ENCODE measurements at places on chromosomes 16 and 17.

GRCh38 chr16:48963306-48963705, 318.3 kb downstream of the CBLN1 start:
- DNase-seq, result no peak

DNA sequence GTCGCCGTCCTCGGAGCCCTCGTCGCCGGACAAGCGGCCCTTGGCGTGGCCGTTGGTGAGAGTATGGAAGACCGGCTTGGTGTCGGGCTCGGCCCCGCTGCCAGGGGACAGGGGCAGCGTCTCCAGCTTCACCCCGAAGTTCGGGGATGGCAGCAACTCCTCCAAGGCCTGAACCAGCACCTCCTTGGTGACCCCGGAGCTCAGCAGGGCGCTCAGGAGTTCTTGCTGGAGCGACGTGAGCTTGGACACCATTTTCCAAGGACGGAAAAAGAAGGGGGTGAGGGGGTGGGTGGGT, 279 bp downstream of the HNF1B start:
- DNase-seq, result no peak

DNA sequence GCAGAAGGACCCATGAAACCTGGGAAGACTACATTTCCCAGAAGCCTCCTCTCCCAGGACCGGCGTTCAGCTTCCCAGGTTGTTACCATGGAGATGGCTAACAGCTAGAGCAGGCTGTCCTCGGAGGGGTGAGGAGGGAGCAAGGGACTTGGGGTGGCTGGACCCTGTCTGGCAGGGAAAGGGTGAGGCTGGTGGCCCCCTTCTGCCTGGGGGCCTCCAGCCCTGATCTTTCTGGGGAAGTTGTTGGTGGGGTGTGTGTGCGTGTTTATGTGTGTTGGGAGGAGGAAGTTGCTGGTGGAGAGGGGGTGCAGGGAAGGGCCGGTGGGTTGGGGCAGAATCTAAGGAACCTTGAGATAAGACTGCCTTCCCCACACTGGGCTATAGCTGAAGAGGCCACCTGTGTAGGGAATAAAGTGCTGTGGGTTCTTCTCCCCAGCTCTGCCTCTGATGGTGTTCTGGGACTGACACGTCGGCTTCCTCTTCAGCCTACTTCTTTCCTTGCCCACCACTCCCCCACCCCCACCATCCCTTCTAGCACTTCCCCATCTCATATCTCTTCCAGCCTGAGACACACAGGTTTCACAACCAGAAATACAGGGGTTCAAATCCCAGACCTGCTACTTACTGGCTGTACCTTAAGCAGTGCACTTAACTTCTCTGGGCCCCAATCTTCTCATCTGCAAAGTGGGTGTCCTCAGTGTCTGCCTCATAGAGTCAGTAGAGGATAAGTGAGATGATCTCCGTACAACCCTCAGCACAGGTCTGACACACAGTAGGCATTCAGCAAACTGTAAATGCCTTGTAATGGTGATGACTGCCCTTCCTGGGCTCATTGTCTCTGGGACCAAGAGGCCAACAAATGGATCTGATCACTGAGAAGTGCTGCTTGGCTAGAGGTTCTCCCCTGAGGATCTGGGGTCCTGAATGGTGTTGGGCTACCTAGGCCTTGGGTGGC, at the start of gene DRC7:
TSS of gene DRC7 (plus strand) at position 82 of the 955 bp plus-strand sequence. CDS start 3,144 bp downstream, outside the sequence.
- no peak for DNase-seq

GRCh38 chr16:68356249-68356918, 45.6 kb downstream of the PRMT7 start:
- DNase-seq, result no peak

GRCh38 chr16:24694931-24695330, 34.5 kb upstream of the TNRC6A start:
- DNase-seq, result no peak
